ENCODE measurements at places on chromosomes 7 and 10.

- DNase-seq, result no peak
Observed at GRCh38 chr10:103062854-103063590, 130.1 kb downstream of the NT5C2 start.

GRCh38 chr10:49274886-49275285, 24.1 kb upstream of the C10orf71 start:
- no peak for DNase-seq

GRCh38 chr10:110224992-110225391, 17.6 kb downstream of the MXI1 start:
- DNase-seq, result no peak

DNA sequence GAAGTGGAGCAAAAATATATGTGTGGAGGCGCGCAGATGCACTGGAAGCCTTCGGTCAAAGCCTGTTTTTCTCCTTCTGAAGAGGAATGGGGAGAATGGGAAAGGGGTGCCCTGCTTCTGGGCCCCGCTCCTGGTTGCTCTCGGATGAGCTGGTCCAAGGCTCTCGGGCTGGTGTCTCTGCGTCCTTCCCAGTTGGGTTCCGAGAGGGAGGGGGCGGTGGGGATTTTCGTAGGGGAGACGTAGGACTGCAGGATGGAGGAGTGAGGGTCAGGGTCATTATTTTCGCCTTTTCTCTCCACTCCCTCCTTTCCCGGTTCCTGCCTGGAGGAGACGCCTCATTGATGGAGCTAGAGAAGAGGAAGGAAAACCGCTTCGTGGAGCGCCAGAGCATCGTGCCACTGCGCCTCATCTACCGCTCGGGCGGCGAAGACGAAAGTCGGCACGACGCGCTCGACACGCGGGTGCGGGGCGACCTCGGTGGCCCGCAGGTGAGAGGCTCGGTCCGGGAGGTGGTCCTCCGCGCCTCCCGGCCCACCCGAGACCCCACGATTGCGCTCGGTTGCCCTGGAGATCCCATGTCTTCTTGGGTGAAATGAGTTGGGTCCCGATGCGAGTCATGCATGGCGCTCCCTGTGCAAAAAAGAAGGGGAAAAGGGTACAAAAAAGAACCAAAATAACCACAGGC, 790 bp downstream of the ADAM22 start:
- no peak for DNase-seq

DNA sequence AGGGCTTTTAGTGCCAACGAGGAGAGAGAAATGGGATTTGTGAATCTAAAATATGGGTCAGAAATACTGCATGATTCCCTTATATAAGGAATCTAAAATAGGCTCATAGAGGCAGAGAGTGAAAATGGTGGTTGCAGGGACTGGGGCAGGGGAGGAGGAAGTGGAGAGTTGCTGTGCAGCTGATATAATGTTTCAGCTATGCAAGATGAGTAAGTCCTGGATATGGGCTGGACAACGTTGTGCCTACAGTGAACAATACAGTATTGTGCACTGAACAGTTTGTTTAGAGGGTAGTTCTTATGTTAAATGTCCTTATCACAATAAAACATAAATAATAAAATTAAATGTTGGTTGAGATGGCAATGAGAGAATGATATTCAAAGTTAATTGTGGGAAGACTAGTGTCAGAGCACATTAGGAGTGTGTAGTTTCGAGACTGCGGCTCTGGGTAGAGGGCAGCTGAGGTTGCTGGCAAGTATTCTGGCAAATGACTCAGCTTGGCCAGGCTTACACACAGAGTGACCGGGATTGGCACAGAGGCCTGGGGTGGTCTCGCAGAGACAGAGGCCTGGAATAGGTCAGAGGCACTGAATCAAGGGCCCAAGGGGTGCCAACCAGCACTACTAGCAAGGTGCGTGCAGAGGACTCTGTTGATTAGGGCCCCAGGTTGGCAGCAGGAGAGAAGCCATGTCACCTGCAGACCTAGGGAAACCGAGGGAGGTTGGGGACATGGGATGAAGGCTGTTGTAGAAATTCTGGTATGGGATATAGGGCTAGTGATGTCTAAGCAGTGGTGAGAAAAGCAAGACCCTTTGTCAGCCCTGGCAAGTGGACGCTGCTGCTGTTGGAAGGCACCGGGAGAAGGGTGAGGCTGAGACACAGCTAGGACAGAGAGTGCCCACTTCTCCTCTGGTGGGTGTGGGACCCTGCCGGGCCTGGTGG, 2.8 kb upstream of the DEPP1 start:
- peak; percentile 84 for DNase-seq

GRCh38 chr10:61363006-61363405, 90.2 kb downstream of the TMEM26 start:
- DNase-seq, result no peak

GRCh38 chr7:43201912-43202311, 89.5 kb downstream of the HECW1 start:
- DNase-seq, result no peak

DNA sequence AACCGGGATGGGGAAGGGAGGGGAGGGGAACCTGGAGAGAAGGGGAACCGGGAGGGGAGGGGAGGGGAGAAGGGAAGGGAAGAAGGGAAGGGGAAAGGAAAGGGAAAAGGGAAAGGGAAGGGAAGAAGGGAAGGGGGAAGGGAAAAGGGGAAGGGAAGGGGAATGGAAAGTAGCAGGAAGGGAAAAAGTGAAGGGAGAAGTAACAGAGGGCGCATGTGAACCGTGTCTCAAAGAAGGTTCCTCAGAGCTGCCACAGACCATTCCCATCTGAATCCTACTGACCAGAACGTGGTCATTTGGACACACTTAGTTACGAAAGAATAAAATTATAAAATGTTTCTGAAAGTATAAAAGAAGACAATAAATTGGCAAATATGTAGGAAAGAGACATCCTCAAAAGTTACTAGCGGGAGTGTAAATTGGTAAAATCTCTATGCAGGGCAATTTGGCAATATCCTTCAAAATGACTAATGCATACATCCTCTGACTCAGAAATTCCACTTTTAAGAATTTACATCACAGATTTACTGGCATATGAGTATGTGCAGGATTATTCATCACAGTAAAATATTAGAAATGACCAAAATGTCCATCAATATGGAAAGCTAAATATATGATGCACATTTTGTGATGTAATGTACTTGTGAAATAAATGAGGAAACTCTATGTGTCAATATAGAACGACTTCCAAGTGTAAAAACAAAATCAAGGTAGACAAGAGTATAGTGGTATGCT, 12.9 kb downstream of the C10orf67 start:
- DNase-seq, result no peak

- DNase-seq, result no peak
Observed at GRCh38 chr7:96649981-96650380, 59.7 kb downstream of the SEM1 start.

- peak; percentile 95 for DNase-seq
Observed at GRCh38 chr7:158863611-158864506, 7.5 kb downstream of the DYNC2I1 start.

DNA sequence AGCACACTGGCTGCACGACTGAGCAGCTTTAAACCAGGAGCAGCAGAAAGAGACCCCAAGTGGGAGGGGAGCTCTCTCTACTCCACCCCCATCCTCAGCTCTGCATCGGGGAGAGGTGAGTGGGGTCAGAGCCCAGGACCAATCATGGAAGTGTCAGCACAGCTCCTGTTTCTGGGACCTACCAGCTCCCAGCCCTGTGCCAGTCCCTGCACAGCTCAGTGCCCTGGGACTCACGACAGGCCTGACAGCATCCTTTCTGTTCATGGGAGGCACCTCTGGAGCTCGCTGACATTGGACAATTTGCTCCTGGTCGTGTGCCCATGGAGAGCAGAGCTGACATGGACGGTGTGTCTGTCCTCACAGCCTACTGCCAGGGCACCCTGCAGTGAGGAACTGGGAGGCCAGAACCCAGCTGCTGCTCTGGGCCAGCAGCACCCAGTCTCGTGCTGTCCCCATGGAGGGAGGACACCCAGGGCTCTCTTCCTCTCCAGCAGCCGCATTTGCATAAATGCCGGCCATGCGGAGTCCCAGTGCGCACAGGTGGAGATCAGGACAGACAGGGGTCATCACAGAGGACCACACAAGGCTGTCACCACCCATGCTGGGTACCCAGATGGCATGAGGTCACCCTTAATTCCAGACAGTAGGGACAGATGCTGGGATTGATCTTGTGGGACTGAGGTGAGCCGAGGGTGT, 45.9 kb upstream of the MSMB start:
- DNase-seq, result no peak

GRCh38 chr7:44750921-44751571, 2.4 kb downstream of the ZMIZ2 start:
- no peak for DNase-seq
